ENCODE measurements at places on chromosomes 7 and 10.

- no peak for DNase-seq
Measured at GRCh38 chr10:36634916-36635315, 490.5 kb upstream of the ANKRD30A start.

DNA sequence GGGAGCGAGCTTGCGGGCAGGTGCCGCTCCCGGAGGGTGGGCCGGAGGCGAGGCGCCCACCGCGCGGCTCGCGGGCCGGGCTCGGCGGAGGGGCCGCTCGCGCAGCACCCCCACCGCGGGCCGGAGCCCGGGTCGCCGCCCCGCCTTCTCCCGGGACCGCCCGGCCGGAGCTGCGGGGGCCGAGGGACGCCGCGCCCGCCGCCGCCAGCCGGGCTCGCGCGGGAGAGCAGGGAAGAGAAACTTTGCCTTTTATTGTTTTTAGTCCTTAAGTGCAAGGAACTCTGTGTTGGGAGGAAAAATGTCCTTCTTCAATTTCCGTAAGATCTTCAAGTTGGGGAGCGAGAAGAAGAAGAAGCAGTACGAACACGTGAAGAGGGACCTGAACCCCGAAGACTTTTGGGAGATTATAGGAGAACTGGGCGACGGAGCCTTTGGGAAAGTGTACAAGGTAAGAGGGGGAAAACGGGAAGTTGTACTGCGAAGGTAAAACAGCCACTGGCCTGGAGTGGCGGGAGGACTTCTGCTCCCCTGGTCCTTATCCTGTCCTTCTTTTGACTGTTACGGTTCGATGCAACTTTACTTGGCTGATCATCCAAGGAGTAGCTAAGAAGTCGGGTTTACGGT is 620 bp downstream of the SLK start:
- DNase-seq = no peak

- DNase-seq = no peak
Measured at GRCh38 chr10:30018496-30018895, 40.9 kb downstream of the JCAD start.

DNA sequence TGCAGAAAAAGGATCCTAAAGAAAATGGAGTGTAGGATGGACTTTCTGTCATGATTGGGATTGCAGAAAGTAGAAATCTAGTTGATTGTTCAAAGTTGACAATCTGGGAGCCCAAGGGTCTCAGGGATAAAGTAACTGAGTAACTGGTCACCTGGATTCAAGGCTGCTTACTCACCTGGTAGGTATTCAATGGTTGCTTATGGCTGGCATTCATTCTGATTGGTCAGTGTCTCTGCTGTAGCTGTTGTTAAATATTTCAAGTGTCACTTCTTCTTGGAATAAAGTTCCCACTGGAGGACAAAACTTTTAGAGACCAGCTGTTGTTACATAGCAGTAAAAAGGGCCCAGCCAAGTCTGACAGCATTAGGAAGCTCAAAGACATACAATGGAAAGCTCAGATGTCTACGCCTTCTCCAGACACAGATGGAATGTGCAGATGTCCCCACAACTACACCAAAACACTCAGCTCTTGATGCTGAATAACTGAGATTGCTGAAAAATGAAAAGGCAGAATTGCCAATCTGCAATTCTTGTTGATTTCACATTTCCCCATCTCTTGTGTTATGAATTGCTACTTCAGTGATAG is 106.9 kb downstream of the ZNF467 start:
- DNase-seq = no peak

- no peak for DNase-seq
Measured at GRCh38 chr10:103679096-103679790, 176.1 kb downstream of the SH3PXD2A start.

- DNase-seq = no peak
Measured at GRCh38 chr7:13563257-13563656, 426.2 kb downstream of the ETV1 start.

- DNase-seq = no peak
Measured at GRCh38 chr10:114311023-114311422, 72.0 kb downstream of the VWA2 start.

GRCh38 chr7:55441774-55442522 is 76.8 kb downstream of the LANCL2 start:
- no peak for DNase-seq

DNA sequence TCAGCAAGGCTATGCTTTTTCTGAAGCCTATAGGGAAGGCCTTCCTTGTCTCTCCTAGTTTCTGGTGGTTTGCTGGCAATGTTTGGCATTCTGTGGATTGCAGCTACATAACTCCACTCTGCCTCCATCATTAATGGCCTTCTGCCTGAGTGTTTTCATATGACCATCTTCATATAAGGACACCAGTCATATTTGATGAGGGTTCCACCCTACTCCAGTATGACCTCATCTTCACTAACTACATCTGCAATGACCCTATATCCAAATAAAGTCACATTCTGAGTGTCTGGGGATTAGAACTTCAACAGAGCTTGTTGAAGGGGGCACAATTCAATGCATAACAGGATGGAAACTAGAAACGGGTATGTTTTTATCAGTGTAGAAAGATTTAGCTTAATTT is 22.1 kb downstream of the CAV1 start:
- DNase-seq = no peak

DNA sequence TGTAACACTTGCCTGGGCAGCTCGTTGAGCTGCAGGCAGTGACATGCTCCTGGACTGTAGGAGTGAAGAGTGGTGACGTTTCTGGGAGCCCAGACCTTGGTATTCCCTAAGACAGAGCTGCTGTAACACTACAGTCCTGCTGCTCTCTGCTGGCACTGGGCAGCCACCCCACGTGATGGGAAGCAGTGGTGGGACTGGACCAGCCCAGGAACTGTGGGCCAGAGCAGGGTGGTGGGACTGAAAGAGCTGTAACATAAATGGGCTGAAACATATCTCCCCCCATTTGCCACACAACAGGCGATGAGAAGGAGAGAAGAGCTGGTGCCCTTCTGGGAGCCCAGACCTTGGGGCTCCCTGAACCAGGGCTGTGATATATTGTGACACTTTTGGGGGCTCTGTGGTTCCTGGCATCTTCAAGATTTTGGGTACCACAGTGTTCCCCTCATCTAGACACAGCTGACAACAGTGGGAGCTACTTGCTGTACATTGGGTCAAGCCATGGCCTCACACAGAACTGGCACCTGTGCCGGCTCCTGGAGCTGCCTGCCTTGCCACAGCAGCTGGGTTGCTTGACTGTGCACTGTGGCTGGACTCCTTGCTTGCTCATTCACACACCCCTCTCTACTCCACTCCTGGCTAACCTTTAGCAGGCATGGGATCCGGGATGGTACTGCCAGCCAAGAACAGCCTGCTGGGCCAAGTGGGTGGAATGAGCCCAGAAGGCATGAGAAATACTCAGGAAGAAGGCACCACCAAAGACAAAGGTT is 161.3 kb upstream of the PCDH15 start:
- DNase-seq = no peak

DNA sequence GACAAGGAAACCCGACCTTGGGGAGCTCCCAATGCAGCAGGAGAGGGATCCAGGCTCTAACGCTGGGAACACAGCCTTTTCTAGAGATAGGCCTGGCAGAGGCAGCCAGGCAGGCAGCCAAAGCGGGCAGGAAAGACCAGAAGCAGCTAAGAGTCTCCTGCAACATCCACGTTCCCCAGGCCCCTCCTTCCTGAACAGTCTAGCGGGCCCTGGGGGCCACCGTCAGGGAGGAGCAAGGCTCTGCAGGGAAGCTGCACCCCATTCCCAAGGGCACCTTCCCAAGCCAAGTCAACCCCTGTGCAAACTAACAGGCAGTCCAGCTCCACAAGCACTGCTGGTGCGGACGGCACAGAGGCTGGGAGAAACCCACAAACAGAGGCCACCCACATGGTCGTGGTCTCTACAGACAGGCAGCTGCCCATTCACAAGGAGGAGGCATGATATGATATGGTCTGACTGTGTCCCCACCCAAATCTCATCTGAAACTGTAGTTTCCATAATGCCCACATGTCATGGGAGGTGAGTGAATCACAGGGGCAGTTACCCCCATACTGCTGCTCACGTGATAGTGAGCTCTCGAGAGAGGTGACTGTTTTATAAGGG is 115.7 kb downstream of the MAD1L1 start:
- no peak for DNase-seq

DNA sequence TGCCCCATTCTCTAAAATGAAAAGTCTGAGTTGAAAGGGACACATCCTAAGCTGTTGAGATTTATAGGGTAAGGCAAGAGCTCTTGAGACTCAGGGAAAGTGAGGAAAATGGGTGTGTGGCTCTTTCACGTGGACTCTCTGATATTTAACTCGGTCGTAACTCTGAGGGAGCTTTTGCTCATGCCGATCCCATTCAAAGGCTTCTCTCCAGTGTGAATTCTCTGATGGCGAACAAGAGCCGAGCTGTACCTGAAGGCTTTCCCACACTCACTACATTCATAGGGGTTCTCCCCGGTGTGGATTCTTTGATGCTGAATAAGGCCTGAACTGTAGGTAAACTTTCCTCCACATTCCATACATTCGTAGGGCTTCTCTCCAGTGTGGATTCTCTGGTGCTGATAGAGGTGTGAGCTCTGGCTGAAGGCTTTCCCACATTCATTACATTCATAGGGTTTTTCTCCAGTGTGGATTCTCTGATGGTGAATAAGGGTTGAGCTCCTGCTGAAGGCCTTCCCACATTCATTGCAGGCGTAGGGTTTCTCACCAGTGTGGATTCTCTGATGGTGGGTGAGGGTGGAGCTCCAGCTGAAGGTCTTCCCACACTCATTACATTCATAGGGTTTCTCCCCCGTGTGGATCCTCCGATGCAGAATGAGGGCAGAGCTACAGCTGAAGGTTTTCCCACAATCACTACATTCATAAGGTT is 10.4 kb downstream of the ZNF3 start:
- no peak for DNase-seq

- no peak for DNase-seq
Measured at GRCh38 chr10:44963772-44964633, 4.4 kb downstream of the RASSF4 start.

- DNase-seq = no peak
Measured at GRCh38 chr10:55668326-55668922, 692.6 kb downstream of the ZWINT start.

GRCh38 chr7:103691291-103691690 is 245.3 kb upstream of the SLC26A5 start:
- no peak for DNase-seq

- no peak for DNase-seq
Measured at GRCh38 chr7:16670021-16670420, 24.0 kb downstream of the BZW2 start.

DNA sequence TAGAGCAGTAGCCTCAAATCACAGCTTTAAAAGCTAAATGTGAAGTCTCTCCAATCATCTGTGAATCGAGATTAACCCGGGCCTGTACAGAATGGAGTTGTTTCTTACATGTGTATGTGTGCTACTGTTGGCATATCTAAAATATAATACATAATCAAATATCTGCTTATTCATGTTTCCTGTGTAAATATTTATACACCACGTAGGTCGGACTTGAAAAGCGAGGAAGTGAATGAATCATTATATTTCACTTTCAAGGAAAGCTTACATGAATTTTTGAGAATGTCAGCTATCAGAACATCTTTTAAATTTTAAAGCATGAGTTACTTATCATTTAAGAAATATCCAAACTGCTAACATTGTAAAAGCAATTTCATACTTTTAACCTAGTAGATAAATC is 233.3 kb downstream of the SLC25A13 start:
- no peak for DNase-seq

DNA sequence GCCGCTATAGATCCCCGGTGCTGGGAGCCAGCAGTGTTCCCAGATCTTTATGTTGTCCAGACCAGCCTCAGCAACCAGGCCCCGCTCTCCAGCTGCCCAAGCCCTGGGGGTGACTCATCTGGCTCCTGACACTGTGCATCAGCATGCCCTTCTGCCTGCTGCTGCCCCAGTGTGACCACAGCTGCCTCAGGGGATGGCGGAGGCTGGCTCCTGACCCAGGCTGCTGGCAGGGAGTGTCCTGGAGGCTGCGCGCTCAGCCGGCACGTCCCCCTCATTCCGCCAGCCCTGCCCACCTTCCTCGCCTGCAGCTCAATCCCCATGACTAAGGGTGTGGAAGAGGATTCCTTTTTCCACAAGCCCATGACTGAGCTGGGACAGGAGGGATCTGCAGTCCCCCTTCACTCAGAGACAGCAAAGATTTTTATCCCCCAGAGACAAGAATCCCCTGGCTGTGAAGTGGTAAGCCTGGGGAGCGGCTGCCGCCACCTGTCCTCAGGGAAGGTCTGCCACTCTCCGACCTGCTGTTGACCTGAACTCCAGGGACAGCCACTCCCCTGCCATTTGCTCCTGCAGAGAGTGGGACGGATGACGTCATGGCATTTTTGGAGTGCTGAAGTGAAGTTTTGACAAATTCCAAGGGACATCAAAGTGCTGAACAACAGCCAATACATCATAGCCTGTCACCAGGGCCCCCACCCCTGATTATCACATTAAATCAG is 182.8 kb upstream of the BMPER start:
- no peak for DNase-seq

GRCh38 chr7:124724507-124725192 is 40.9 kb downstream of the GPR37 start:
- no peak for DNase-seq

DNA sequence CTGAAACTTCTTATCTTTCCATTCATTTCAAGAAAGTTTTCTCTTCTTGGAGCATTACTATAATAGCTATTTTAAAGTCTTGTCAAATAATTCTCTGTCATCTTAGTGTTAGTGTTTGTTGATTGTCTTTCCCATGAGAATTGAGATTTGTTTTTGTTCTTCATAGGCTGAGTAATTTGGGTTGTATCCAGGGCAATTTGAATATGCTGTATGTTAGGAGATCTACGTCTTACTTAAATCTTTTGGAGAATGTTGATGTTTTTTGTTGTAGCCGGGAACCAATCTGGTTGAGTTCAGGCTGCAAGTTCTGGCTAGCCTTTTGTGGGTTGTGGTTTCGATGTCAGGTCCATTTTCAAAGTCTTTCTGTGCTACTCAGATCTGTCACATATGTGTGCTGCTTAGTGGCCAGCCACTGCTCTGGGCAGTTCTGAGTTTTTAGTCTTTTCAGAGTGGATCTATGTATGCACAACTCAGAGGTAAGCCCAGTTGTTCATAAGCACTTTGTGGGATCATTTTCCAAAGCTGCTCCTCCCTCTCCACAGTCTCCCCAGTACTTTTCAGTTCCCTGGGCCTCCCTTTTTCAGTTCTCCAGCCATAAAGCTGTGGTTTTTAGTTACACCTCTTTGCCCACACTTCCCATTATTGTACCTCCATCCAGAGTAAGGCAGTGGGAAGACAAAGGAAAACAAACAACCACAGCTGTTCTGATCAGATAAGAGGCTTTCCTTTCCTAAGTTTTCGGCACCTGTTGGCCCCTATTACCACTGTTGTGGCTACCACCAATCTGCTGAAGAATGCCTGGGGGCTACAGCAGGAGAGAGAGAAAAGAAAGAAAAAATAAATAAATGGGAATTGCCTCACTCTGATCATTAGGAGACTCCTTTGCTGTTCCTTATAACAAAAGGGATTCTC is 4.7 kb upstream of the CCNJ start:
- no peak for DNase-seq

DNA sequence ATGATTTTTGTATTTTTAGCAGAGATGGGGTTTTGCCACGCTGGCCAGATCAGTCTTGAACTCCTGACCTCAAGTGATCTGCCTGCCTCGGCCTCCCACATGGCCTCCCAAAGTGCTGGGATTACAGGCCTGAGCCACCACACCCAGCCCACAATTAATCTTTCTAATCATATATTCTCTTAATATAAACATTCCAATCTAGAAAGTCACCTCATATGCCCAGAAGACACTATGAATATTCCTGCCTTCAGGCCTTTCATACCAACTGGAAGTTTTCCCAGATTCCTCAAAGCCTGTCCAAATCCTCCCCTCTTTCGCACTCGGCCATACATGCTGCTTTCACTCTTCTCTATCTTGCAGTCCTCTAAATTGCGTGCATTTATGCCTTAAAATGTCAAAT is 32.6 kb downstream of the PDZD8 start:
- no peak for DNase-seq

- no peak for DNase-seq
Measured at GRCh38 chr10:8056871-8057331, 2.4 kb downstream of the GATA3 start.
